Stimulated activated CD4-positive, alpha-beta T cell treated with anti-CD3 and anti-CD28 coated beads, Interleukin-1b, Interleukin-23, amount 100 ng/mL, for 48 hours (primary cell): ENCODE measurements at places on chromosomes 1 and 21.

DNA sequence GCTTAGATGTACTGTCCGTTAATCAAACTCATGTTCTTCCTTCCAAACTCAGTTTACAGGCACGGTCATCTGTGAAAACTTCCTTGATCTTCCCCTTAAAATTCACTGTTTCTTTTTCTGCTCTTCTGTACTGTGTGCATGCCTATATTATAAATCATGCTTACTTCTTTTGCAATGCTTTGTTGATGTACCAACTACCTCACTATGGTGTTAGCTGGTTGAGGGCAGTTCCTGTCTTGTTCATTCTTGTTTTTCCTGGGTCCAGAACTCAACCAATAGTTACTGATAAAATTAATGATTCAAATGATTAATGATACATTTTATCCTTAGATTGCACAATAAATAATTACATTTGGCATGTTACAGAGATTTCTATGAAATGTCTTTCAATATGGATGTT is 163.8 kb downstream of the CHRM3 start:
- DNase-seq, result no peak

GRCh38 chr1:33762962-33763361 is 100.9 kb upstream of the HMGB4 start:
- DNase-seq, result no peak

GRCh38 chr1:218478336-218478735 is 133.2 kb downstream of the TGFB2 start:
- DNase-seq, result no peak

DNA sequence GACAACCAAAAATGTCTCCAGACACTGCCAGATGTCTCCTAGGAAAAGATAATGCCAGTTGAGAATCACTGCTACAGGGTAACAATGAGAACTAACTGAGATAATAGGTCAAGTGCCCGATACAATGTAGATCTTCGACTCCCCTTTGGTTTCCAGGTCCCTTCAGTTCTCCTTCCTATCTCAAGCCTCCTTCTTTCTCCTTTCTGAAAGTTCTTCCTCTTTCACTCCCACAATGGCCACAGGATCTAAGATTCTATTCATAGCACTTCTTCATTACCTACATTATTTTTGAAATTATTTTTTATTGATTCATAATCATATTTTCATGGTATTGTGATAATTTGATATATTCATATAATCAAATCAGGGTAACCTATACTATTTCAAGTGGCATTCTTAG is 6.3 kb downstream of the PFDN2 start:
- DNase-seq, result no peak

DNA sequence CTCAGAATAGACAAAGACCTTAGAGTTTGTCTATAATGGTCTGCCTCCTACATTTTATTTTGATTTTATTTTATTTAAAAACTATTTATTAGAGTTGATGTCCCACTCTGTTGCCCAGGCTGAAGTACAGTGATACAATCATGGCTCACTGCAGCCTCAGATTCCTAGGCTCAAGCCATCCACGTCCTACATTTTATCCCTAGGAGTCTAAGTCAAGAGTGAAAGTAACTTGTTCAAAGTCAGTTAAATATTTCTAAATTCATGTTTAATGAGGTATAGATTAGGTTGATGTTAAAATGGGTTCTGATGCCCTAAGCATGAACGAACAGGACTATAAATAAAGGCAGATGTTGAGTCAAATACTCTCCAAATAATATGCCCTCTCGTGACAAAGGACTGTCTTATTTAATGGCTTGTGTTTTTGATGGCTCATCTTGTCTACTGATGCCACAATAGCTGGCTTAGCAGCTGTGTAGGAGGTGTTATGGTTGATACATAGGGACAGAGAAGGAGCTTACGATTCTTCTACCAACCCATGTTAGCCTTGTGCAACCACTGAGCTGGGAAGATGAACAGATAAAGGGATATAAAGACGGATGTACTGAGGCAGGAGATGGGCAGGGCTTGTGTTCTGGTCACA is 66.0 kb upstream of the CR1L start:
- DNase-seq, result no peak

GRCh38 chr21:42524341-42525028 is 10.8 kb downstream of the SLC37A1 start:
- peak; percentile 27 for DNase-seq

DNA sequence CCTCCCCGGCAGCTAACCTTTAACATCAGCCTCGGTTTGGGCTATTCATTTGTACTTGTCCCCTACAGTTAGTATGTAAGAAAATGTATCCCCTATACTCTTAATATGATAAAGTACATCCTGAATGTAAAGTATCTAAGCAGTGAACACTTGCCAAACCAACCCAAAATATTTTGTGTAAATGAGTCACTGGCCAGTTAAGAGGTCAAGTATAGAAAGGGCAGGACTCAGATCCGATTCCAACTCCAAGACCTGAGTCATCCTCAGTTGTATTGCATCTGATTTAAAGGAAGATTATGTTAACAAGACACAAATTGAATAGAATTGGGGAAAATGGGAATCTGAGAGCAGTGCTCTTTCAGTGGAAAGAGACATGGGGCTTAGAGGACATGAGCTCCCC is 84.4 kb downstream of the CD58 start:
- no peak for DNase-seq

GRCh38 chr1:54272134-54272533 is 72.2 kb downstream of the MRPL37 start:
- DNase-seq, result no peak

- no peak for DNase-seq
Measured at GRCh38 chr1:212167098-212167497, 118.1 kb upstream of the PPP2R5A start.

DNA sequence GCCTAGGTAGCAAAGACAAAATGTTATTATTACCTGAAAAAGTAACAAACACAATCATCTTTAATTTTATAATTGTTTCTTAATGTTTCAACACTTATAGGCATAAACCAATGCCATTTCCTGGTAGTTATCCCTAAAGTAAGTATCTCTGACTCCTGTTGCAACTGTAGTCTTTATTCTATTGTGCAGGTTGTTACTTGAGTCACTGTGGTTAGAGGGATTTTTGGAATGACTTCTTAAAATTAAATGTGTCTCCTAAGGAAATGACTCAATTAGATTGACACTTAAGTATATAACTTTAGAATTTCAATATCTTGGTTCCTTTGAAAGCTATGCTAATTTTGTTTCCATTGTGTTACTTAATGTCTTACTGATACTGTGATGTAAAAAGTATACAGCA is 143.9 kb downstream of the PHTF1 start:
- DNase-seq, result no peak

GRCh38 chr1:31725777-31726535 is 22.1 kb upstream of the COL16A1 start:
- no peak for DNase-seq

GRCh38 chr1:202968895-202969295 is 1.8 kb upstream of the CYB5R1 start:
- DNase-seq, result peak; percentile 51

GRCh38 chr1:165852871-165853270 is 25.5 kb downstream of the UCK2 start:
- DNase-seq, result no peak

DNA sequence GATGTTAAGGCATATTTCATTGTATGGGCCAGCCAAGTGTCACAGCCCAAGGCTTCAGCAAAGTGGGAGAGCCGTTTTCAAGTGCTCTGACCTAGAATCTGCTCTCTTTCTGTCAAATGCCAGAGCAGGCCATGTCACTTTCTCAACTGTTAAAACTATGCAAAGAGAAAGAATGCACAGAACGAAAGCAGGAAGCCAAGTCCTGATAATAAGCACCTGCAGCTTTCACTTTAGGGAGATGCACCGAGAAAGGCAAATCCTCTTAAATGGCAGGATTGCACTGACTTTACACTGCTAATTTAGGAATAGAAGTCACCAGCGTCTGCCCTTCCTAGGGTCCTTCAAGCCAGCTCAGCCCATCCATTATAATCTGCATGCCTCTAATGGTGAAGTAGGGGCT is 49.2 kb upstream of the NTPCR start:
- no peak for DNase-seq

DNA sequence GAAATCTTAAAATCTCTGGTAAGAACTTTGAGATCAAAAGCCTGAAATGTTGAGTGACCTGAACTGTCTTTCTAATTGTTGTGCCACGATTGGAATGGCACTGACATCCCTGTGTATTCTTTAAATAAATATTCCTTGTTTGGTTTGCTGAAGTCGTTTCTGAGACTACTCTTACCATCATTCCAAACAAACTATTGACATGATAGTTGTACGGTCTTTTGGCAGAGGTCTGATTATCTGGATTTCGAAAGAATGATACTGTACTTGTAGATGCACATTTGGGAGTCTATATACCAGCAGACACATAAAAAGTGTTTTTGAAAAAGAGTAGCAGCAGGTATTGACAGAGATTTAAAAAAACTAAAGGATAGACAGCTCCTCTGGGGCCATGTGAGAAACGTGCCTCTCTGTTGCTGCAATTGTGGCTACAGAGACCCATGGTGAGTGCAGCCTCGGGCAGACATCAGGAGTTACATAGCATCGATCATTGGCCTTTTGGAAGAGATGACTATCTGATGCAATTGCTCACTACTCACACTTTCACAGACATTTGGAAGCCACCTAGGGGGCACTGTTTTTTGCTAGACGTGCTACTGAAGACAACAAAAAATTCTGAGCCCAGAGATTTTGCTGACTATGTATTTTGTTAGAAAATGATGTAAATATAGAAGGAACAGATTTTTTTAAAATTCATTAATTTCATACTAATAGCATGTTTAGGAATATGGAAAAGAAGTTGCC is 464.5 kb downstream of the KCNT2 start:
- DNase-seq, result no peak

DNA sequence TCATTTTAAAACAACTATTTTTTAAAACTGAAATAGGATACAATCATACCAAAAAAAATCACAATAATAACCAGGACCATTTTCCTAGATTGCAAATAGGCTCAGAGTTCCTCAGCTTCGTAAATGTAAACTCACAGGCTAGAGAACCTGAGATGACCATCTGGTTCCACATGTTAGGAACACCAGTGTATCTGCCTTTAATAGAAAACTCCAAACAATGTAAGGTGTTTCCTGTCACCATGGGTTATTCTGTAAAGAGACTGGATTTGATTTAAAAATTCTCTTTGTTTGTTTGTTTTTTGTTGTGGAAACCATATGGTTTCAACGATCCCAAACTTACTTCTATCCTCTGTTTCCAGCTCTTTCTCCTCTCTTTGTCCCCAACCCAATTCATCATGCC is 197.5 kb downstream of the ZZZ3 start:
- DNase-seq, result no peak

GRCh38 chr1:116311193-116311592 is 61.9 kb upstream of the ATP1A1 start:
- DNase-seq, result no peak

DNA sequence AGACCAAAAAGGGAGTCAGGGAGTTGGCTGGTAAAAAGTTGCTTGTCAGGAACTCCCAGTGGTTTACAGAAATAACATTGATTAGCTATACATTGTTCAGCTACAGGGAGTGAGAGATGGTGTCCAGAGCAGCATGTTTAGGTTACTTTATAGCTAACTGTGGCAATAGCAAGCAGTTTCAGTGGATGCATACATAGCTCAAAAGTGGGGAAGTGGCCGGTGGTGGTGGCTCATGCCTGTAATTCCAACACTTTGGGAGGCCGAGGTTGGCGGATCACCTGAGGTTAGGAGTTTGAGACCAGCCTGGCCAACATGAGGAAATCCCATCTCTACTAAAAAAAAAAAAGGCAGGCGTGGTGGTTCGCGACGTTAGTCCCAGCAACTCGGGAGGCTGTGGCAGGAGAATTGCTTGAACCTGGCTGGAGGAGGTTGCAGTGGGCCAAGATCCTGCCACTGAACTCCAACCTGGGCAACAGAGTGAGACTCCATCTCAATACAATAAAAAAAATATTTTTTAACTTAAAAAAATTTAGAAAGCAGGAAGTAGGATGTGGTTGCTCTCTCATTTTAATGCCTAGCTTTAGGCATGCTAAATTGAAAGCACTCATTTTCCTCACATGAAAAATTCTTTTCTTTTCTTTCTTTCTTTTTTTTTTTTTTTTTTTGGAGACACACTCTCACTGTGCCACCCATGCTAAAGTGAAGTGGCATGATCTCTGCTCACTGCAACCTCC is 109.7 kb downstream of the PPIAL4G start:
- no peak for DNase-seq

DNA sequence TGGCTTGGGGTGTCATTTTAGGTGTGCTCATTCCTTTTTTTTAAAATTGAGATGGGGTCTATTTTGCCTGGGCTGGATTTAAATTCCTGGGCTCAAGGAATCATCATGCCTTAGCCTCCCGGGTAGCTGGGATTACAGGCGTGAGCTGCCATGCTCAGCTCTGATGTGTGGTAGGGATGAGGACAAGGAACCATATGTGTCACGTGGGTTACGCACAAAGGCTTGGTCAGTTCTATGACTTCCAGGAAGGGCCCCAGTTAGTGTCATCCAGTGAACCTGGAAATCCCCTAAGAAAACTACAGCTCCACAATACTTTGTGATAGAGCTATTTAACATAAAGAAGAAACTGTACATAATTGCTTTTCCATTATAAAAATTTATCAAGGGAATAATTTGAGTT is 6.7 kb upstream of the METTL25B start:
- no peak for DNase-seq

GRCh38 chr1:39497585-39497984 is 6.1 kb downstream of the BMP8A start:
- no peak for DNase-seq

DNA sequence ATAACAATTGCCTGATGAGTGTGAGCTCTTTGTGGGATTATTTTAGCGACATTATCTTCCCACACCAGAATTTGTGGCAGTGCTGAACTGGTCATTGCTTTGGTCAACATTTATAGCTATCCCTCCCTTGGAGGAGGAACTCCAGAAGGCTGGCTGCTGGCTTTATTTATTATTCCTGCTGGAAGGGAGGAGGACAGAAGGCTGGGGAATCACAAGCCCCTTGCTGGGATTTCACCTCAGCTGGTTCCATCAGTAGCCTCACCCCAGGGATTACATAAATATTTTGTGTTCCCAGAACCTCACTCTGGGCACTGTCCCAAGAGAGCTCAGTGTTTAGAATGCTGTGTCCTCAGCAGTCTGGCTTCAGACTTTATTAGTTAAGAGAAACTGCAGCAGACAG is 102.8 kb upstream of the C1orf21 start:
- no peak for DNase-seq

DNA sequence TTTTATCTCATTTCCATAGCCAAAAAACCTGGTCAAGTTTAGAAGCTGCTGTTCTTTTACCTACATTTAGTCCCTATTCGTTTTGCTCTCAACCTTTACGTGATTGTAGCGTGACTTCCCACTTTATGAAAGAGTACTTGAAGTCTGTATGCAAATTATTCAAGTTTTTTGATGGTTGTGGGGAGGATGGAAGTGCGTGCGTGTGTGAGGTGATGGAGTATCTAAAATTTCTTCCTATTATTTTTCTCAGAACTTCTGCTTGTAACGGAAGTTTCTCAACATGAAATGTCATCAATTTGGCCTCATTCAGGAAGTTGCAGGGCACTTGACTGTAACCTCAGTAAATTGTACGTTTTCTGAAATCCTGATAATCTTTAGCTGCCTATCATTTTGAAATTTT is 64.0 kb downstream of the SAMSN1 start:
- DNase-seq, result no peak

GRCh38 chr1:243814718-243815117 is 35.3 kb downstream of the AKT3 start:
- DNase-seq, result no peak
